ENCODE measurements at places on chromosomes 3 and 15.
A peak's percentile ranks its signal among the peaks of the same experiment; 100 is the strongest.

- DNase-seq, result peak; percentile 56
These were observed 404.6 kb upstream of the C2CD4B start for GRCh38 chr15:62569460-62570404.

DNA sequence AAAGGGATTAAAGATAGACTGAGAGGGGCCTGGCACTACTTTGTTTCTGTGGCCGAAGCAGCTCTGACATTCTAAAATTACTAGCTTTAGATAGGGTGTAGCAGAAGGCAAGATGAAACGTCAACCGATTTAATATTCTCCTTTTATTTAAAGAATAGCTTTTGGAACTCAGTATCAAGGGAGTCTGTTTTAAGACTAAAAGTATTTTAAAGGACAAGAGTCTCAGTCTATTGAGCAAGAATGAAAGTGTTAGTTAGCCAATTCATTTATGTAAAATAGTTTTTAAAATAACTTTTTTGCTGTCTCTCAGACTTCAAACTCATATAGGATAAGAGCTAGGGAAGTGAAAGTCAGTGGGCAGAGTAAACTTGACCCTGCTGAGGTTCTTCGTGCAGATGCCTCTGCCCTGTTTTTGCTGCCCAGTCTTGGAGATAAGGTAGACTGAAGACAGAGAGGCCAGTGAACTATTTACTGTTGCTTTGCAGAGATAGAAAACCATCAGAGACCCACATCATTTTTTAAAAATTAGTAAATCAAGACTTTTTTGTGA, 1090.9 kb downstream of the ROBO2 start:
- DNase-seq, result no peak

- DNase-seq, result peak; percentile 29
These were observed 242.5 kb upstream of the TMCO5A start for GRCh38 chr15:37691911-37692310.

DNA sequence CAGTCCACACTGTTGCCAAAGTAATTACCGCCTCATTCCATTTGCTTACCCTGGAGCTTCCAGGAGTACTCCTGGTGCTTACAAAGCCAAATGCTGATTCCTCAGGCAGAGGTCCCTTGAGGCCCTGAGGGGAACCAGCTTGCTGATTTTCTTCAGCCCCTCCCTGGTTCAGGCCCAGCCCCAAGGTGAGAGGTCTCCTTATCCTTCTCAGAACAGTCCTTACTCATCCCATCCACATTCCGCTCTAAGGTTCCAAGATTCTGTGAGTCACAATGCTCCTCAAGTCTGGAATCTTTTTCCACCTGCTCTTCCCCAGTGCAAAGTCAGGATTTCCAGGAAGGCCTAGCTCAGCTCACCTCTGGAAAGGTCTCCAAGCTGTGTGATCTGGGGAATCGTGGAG, 1.8 kb upstream of the ATP10A start:
- peak; percentile 42 for DNase-seq

- DNase-seq, result no peak
These were observed 4.8 kb upstream of the STXBP5L start for GRCh38 chr3:120903221-120903620.

Measured in fibroblast of mammary gland (primary cell).